ENCODE measurements at places on chromosomes 5 and 9. TPM values are rescaled to one million over a fixed set of nuclear protein-coding genes. Genes with fewer than 3 reads are reported as not detected.

The LIX1 gene
- total RNA-seq = not detected

The PCDHGB3 gene
- total RNA-seq = 0.85 TPM

The HTR1A gene
- not detected for total RNA-seq

The OR13C9 gene
- total RNA-seq = not detected

The CCNJL gene
- not detected for total RNA-seq

The SLIT3 gene
- total RNA-seq = 8.1 TPM

The LIFR gene
- 0.25 TPM for total RNA-seq

The PCDHA9 gene
- not detected for total RNA-seq

GRCh38 chr5:81268521-81269196 is 32.7 kb upstream of the ZCCHC9 start:
- H3K4me3 ChIP-seq = no peak overlapping the region
- H3K27ac ChIP-seq = no peak overlapping the region
- peaks cover 14% of the 10 kb centered on the region for H3K36me3 ChIP-seq
- H3K27me3 ChIP-seq = no peaks in the 10 kb centered on the region
- no peak for DNase-seq

DNA sequence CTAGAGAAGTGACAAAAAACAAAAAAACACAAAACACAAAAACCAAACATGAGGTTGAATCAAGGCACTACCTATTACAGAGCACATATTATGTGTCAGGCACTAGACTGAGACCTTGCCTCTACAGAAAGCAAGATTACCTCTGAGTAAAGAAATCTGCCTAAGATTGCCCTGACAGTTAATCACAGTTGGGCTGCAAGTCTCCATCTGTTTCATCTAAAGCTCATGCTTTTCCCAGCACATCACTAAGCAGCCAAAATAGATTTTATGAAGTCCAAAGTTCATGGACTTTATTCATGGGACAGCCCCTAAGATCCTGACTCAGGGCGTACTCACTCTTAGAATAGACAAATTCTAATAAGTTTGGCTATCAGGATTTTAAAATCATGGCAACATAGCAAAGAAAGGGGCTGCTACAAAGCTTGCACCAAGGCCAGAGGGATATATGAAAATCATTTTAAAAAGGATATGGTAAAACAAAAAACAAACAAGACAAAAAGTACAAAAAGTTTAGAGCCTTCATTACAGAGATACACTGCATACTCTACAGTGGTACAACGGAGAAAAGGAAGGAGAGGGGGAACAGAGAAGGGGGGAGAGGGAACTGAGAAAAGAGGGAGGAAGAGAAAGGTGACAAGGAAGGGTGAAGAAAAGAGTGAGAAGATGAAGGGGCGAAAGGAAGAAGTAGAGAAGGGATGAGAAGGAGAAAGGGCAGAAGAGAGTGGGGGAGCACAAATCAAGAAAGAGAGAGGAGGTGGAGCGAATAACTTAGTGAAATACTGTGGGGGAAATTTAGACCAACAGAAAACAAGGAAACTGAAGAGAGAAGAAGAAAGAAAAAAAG is 58.2 kb downstream of the RICTOR start:
- H3K27ac ChIP-seq = peak overlapping the region; percentile 4
- no peak for DNase-seq

DNA sequence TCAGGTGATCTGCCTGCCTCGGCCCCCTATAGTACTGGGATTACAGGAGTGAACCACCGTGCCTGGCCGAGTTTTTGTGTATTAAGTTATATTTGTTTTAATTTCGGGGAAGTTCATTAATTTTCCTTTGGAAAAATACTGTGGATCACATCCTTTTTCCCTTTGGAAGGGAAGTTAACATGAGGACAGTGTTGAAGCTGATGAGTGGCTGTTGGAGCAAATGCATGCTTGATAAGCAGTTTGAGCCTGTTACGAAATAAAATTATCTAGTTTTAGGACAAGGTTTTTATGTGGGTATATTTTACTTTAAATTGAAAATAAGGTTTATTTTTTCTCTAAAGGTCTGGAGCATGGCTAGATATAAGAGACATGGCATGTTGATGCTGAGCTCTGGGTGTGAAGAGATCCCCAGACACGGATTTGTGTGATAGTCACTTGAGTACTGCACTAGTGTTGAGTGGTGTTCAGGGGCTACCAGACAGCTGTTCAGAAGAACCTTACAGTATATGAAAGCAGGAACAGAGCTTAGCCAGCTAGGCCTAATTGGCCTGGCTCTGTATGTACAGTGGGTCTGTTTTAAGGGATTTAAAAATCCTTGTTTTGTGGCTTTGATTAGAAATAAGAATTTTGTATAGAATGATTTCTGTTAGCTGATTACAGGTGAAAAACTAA is 17.4 kb downstream of the LMNB1 start:
- DNase-seq = no peak
- peak overlapping the region; percentile 50 for H3K27ac ChIP-seq
- H3K4me3 ChIP-seq = no peak overlapping the region
- peaks cover 33% of the 10 kb centered on the region for H3K36me3 ChIP-seq
- H3K27me3 ChIP-seq = no peaks in the 10 kb centered on the region

DNA sequence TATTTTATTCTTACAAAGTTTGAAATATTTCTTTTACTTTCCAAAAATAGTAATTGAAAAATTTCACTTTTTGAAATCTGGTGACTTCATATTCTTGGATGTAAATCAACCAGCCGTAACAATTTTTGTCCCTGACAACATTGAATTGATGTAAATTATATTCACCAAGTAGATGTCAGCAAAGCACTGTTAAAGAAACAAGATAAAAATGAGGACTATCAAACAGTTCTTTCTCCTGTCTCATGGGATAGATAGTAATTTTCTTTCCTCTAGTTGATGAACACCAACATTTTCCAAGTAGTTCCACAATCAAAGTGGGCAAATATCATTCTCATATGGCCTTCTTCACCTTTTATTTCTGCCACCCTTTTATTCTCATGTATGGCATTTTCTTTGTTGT is 1461.9 kb downstream of the MAT2B start:
- H3K4me3 ChIP-seq = no peak overlapping the region
- no peaks in the 10 kb centered on the region for H3K4me1 ChIP-seq
- no peak for DNase-seq

GRCh38 chr5:175902026-175902425 is 30.6 kb downstream of the CPLX2 start:
- H3K4me3 ChIP-seq = no peak overlapping the region
- no peak overlapping the region for H3K27ac ChIP-seq
- no peaks in the 10 kb centered on the region for H3K36me3 ChIP-seq
- H3K27me3 ChIP-seq = peaks cover 11% of the 10 kb centered on the region
- DNase-seq = no peak
- H3K4me1 ChIP-seq = no peaks in the 10 kb centered on the region

DNA sequence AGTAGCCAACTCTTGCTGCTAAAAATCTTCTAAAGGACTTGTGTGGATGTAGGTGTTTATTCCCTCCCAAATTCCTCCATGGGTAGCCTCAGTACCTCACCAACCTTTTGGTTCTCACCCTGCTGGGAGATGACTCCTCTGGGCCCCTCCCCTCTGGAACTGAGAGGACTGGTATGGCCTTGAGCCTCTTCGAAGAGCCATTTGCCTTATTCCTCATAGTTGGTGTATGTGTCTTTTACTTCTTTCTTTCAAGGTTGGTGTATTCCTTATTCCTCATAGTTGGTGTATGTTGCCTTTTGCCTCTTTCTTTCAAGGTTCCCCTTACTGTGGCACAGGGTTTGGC is 48.3 kb downstream of the GNAQ start:
- no peak overlapping the region for H3K4me3 ChIP-seq
- H3K36me3 ChIP-seq = peaks cover 11% of the 10 kb centered on the region
- no peak overlapping the region for H3K27ac ChIP-seq
- peaks cover 63% of the 10 kb centered on the region for H3K4me1 ChIP-seq
- no peaks in the 10 kb centered on the region for H3K27me3 ChIP-seq

- H3K27ac ChIP-seq = no peak overlapping the region
- H3K4me1 ChIP-seq = no peaks in the 10 kb centered on the region
- no peak overlapping the region for H3K4me3 ChIP-seq
- no peaks in the 10 kb centered on the region for H3K36me3 ChIP-seq
- H3K27me3 ChIP-seq = no peaks in the 10 kb centered on the region
- DNase-seq = no peak
Measured at GRCh38 chr5:145244251-145244650, 590.9 kb downstream of the PRELID2 start.

GRCh38 chr9:134364391-134365114 is 38.3 kb downstream of the RXRA start:
- H3K27ac ChIP-seq = no peak overlapping the region
- H3K4me3 ChIP-seq = no peak overlapping the region
- no peaks in the 10 kb centered on the region for H3K36me3 ChIP-seq
- no peaks in the 10 kb centered on the region for H3K27me3 ChIP-seq

- H3K4me3 ChIP-seq = no peak overlapping the region
- no peak overlapping the region for H3K27ac ChIP-seq
- no peaks in the 10 kb centered on the region for H3K36me3 ChIP-seq
- no peak for DNase-seq
Measured at GRCh38 chr5:7728076-7728475, 122.9 kb downstream of the CFAP90 start.

DNA sequence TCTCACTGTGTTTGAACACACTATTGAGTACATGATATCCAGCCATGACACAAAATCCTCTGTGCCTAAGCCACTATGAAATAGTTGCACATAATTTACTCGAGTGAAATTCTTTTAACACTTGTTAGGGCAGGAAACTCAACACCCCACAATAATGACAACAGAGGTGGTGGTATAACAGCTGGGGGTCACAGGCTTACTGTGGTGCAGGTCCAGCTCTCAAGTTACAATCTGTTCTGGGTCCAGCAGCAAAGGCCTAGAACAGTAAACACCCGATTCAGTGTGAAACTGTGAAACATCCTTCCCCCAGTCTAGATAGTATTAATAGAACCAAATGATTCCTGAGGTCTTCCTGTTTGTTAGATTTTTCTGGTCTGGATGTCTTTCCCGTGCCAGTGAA is 102.9 kb upstream of the APC start:
- H3K36me3 ChIP-seq = no peaks in the 10 kb centered on the region
- peaks cover 12% of the 10 kb centered on the region for H3K27me3 ChIP-seq
- DNase-seq = no peak
- no peaks in the 10 kb centered on the region for H3K4me1 ChIP-seq

GRCh38 chr9:29637471-29638237 is 2064.4 kb upstream of the C9orf72 start:
- H3K27ac ChIP-seq = no peak overlapping the region
- no peaks in the 10 kb centered on the region for H3K4me1 ChIP-seq
- no peak for DNase-seq
- no peak overlapping the region for H3K4me3 ChIP-seq

DNA sequence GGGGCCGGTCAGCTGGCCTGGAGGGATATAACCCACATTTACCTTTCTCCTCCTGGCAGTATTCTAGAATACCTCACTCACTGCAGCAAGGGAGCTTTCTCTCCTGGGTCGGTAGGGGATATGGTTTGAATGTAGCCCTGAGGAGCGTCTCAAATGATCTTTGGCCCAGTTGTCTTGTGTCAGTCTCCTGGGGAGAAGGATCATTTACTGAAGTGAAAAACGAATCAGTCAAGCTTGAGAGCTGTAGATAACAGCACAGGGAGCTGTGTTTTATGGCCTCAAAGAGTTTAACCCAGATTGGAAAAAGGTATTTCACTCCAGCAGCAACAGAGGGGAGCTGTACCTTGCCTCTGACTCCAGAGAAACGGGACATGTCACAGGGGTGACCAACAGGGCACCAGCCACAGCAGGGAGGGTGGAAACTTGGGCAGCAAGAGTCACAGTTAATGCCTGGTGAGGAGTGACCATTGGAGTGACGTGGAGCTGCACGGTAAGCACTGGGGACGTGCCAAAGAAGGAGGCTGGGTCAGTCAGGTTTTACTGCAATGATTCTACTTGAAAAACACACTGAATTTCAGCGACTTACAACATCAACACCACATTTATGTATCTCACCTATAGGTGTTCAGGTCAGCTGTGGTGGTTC is 29.8 kb upstream of the ZFR start:
- H3K36me3 ChIP-seq = no peaks in the 10 kb centered on the region
- H3K4me3 ChIP-seq = no peak overlapping the region
- no peak overlapping the region for H3K27ac ChIP-seq

DNA sequence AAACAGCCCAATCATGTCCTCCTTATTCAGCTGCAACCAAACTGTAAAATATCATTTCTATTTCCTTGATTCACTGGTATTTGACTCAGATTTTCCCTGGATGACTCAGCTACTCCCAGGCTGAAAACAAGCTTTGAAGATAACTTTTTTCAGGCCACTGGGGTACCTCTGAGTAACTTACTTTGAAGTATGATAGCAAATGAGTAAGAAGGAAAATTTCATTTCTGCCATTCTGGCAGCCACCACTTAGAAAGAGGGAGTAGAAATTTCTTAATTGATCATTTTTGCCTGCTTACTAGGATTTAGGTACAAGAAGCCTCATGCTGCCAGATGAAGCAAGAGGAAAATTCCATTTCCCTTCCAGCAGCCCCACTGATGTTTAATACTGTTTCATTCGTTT is 247.4 kb downstream of the PRELID2 start:
- no peak for DNase-seq
- no peaks in the 10 kb centered on the region for H3K27me3 ChIP-seq
- no peaks in the 10 kb centered on the region for H3K4me1 ChIP-seq

DNA sequence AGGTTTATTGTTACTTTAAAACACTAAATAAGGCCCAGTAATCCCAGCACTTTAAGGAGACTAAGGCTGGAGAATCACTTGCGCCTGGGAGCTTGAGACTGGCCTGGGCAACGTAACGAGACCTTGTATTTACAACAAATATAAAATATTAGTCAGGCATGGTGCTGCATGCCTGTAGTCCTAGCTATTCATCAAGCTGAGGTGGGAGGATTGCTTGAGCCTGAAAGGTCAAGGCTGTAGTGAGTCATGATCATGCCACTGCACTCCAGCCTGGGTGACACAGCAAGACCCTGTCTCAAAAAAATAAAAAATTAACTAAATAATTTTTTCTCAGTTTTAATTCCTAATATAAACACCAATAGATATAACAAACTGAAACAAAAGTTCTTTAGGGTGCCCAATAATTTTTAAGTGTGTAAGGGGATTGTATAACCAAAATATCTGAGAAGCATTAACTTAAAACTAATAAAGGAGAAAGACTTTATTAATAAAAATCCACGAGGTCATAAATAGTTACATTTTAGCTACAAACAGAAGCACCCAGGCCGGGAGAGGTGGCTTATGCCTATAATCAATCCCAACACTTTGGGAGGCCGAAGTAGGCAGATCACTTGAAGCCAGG is 32.7 kb downstream of the FAM13B start:
- DNase-seq = no peak
- no peaks in the 10 kb centered on the region for H3K27me3 ChIP-seq
- H3K4me1 ChIP-seq = peaks cover 27% of the 10 kb centered on the region
- H3K27ac ChIP-seq = no peak overlapping the region
- H3K36me3 ChIP-seq = peaks cover 69% of the 10 kb centered on the region

Data from activated T-helper 2 cell treated with anti-CD3 and anti-CD28 coated beads, Interferon-gamma antibody, Interleukin-2, Interleukin-4, amounts not matched to agents 10 μg/mL and 5 μg/mL and 100 μg/mL, durations not matched to agents 14 hours and 24 hours and 36 hours (primary cell).